ENCODE measurements at places on chromosomes 2 and 18.

DNA sequence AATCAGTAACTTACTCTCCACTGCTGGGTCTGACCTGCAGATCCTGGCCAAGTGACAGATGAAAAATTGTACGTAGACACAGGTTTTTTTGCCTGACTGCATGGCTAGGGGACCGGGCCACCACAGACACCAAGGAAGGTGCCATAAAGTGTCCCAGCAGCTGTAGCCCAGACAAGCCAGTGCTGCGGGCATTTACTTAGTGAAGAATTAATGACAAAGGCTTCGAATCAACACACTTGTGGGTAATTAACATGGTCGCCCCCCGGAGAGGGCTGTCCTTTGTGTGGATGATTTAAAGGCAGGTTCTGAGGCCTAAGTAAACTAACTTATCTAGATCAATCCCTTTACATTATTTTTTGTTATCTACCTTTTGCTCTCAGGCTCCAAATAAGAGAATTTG is 1709.1 kb upstream of the LRRTM1 start:
- no peak for DNase-seq

GRCh38 chr2:72127401-72128058 is 20.1 kb downstream of the CYP26B1 start:
- DNase-seq, result no peak

GRCh38 chr2:239966853-239967552 is 58.1 kb downstream of the NDUFA10 start:
- DNase-seq, result no peak

DNA sequence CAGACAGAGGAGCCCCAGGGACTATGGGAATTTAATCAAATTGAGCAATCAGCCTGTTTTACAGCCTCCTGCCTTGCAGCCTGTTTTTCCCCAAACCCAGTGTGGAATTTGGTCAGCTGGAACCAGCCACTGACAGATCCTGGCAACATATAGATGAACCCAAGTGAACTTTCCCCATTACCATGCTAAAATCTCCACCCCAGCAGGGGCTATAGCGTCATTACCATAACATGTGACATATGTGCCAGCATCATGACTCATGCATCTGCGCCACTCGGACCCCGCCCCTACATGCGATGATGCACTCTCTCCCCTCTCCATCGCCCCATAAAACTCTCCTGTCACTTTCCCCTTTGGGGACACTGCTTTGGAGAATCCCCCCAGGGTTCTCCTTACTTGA is 17.3 kb upstream of the FEZ2 start:
- no peak for DNase-seq
